ENCODE measurements at places on chromosomes 5 and 9. TPM values are rescaled to one million over a fixed set of nuclear protein-coding genes. Genes with fewer than 3 reads are reported as not detected.

Gene SV2C
- not detected for polyA plus RNA-seq

Gene IRX2
- 0.40 TPM for polyA plus RNA-seq

Gene TLX3
- polyA plus RNA-seq: not detected

Gene CARTPT
- not detected for polyA plus RNA-seq

Gene C9orf43
- 0.41 TPM for polyA plus RNA-seq

Gene FAM174A
- 27.3 TPM for polyA plus RNA-seq

Gene SOHLH1
- polyA plus RNA-seq: not detected

Gene TMEM174
- polyA plus RNA-seq: not detected

Gene ANKRD31
- polyA plus RNA-seq: 0.17 TPM

Gene RELL2
- 0.24 TPM for polyA plus RNA-seq

Gene NIPAL4
- 0.38 TPM for polyA plus RNA-seq

Gene FOXD4
- polyA plus RNA-seq: 1.8 TPM

Gene WDR38
- not detected for polyA plus RNA-seq

Gene PTGES2
- polyA plus RNA-seq: 32.5 TPM

Gene SIT1
- polyA plus RNA-seq: not detected

Gene CARD9
- 1.1 TPM for polyA plus RNA-seq

Gene GGTA1
- polyA plus RNA-seq: 10.1 TPM

Gene MSMP
- polyA plus RNA-seq: not detected

Gene PCDHGB1
- polyA plus RNA-seq: 0.63 TPM

Gene STKLD1
- 0.91 TPM for polyA plus RNA-seq

Gene TAF11L10
- not detected for polyA plus RNA-seq

Gene IFNA10
- polyA plus RNA-seq: not detected

Gene PAEP
- 0.99 TPM for polyA plus RNA-seq

Gene EGFLAM
- 44.9 TPM for polyA plus RNA-seq

Gene CDC23
- 42.3 TPM for polyA plus RNA-seq

Gene FAM81B
- polyA plus RNA-seq: 7.3 TPM
